DMS153 (cell line): ENCODE measurements at places on chromosomes 3 and 15.
A peak's percentile ranks its signal among the peaks of the same experiment; 100 is the strongest.

- DNase-seq = no peak
Measured at GRCh38 chr15:100020189-100020588, 287.0 kb upstream of the LYSMD4 start.

DNA sequence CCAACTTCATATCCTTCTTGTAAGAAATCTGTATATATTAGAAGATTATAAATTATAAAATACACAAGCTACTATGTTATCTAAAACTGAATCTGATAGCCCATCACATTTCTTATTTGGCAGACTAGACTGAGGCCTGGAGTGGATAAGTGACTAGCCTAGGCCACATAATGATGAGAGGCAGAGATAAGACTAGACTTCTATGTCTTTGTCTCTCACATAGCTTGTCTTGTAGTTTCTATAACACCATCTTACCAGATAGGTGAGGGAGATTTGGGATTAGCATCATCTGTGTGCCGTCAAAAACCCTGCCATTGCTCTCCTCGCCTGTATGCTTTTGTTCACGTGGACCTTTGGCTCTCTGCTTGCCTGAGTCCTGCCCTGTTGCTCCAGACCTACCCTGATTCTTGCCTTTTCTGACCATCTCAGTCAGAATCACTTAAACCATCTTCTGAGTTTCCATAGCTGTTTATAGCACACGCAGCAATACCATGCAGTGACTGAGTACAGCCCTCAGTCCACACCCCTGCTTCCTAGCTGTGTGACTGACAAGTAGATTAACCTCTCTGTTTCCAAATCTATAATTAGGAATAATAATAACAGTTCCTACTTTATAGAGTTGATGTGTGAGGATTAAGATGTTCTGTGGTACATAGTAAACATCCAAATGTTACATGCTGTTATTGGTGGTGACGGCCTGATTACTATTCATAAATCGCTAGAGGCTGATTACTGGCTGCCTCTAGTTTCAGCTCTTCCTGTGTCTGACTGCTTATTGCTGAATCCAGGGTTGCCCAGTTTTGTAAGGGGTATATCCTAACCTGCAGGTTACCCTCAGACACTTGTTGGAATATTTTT lies 49.7 kb downstream of the PDE8A start:
- DNase-seq = no peak

DNA sequence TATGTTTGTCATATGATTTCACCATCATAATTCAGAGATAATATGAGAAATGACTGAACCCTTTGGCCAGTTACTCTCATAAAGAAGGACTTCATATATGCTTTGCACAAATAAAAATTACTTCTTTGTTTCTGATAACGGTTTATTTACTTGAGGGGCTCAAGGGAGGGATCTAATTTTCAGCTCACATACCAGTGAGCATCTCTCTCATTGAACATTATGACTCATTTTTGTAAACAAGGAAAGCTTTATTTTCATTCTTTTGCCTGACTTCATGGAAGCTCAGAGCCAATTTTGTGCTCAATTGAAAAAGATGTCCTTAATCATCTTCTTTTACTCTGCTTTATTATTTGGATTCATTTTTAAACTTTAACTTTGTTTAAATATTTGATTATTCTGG lies 5.8 kb downstream of the NLGN1 start:
- no peak for DNase-seq

DNA sequence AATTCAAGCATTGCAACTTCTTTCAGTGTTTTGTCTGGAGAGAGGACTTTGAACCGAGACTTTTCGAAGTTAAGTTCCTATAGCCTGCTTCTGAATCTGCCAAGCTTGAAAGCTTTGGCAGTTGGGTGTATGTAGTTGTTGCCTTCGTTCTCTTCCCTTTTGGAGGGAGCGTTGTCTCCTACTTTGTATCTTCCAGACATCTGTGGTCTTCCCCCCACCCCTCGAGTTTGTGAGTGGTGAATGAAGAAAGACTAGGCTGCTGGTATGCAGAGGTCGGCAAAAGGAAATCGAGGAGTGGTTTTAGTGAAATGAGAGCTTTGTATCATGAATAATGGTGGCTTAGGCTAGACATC lies 1.3 kb downstream of the CTNNB1 start:
- no peak for DNase-seq

DNA sequence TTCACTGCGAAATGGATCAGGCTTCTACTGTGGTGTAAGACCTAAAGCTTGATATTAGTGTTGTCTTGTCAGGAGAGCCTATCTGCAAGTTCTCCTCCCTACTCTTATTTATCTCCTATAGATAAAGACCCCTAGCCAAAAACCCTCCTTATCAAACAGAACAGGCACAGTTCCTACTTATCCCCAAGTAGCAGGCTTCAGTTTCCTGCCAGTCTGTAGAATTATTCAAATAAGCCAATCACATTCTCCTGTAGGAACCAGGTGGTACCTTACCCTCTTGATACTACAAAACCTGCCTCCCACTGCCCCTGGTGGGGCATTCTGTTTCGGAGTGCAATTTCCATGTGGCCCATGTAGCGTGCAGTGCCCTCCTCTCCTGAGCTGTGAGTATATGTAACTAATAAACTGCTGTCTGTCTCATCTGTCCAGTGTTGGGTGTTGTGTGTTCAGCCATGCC lies 28.7 kb downstream of the HDGFL3 start:
- DNase-seq = no peak

GRCh38 chr3:71589132-71589531 lies 5.6 kb upstream of the FOXP1 start:
- DNase-seq = peak; percentile 36

- no peak for DNase-seq
Measured at GRCh38 chr3:127171320-127171719, 21.6 kb upstream of the PRR23E start.

- no peak for DNase-seq
Measured at GRCh38 chr15:31590609-31591008, 264.0 kb downstream of the KLF13 start.

- DNase-seq = no peak
Measured at GRCh38 chr3:48243886-48244285, 3.0 kb downstream of the ZNF589 start.

GRCh38 chr3:124461838-124462632 lies 268.2 kb upstream of the UMPS start:
- no peak for DNase-seq
